Right hindlimb (tissue), 1 donor: ENCODE measurements at places on chromosomes 1 and 21.

GRCh38 chr1:221430152-221430960, 311.5 kb downstream of the DUSP10 start:
- DNase-seq: no peak

GRCh38 chr21:14889080-14889810, 175.6 kb downstream of the NRIP1 start:
- no peak for DNase-seq

DNA sequence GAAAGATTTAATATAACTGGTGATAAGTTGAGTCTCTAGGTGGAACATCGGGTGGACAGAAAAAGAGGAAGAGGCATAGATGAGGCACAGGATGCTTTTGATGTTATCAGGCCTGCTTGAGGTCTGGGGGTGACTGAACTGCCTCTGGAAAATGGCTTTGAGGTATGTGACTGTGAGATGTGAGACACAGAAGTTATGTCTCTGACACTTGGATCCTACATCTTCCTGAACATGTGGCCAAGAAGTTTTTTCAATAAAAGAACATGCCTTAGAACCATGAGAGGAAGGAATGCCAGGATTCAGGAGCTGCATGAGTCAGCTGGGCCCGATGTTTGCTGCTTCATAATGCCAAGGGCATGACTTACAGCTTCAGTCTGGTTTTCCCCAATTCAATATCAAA, 11.5 kb upstream of the AIM2 start:
- no peak for DNase-seq

- DNase-seq: no peak
These were observed 63.4 kb downstream of the TRIM11 start for GRCh38 chr1:228343191-228343661.

DNA sequence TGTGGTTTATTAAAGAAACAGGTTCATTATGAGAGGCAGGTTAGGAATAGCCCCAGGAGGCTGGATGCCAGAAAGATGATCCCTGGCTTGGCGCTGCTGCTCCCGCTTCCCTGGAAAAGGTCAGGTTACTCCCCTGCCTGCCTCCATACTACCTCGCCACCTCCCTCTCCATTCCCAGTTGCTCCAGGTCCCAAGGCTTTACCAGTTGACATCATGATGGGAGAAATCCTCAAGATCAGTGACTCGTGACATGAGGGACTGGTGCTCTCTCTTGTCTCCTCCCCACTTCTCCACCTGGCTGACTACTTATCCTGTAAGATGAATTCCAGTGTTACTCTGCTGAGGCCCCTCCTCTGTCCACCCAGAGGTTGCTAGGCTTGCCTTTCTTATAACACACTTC, 19.7 kb downstream of the VASH2 start:
- no peak for DNase-seq

DNA sequence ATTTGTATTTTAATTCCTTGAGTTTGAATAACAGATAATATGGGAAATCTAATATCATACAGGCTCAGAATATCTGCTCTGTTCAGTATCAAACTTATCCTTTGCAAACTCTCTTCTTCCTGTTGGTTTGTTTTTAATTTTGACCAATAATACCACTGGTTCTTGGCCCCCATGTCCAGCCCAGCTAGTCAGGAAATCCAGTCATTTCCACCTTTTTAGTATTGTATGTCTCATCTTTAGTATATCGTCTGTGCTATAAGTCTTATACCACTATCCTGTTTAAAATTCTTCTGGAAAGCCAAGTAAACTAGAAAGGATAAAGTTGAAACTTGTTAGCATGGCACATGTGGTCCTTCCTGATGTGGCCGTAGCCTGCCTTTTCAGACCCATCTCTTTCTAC, 10.7 kb downstream of the SCCPDH start:
- DNase-seq: no peak

DNA sequence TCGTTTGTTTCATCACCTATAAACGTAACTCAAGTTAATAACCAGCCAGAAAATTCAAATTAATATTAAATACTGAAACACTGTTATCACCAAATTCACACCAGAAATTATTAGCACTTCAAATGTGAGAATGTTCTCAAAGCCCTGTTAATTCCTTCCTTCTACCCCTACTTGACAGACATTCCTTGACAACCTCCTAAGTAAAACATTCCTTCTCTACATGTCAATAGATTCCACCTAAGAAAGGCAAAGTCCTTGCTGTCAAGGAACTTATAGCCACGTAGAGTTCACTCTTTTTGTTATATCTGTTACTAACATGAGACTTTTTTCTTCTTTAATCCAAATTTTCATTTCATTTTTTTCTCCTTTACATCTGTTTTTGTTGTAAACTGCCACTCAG, 441.5 kb downstream of the SMYD3 start:
- no peak for DNase-seq

DNA sequence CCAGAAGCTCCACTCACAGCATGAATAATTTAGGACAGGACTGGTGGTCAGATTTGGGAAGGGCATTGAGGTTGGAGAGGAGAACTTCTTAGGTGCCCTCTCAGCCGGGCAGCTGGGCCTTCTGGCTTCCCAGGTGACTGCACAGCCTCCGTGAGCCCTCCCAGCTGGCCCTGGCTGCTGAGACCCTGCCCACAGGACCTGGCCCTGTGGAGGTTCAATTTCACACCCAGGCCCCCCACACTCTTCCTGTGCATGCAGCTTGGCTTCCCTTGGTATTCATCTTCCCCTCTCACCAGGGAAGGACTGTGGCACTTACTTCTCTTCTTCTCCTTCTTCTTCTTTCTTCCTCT, 50.6 kb downstream of the NDUFS5 start:
- DNase-seq: no peak

GRCh38 chr1:192104852-192105251, 53.4 kb upstream of the RGS18 start:
- no peak for DNase-seq
